ENCODE measurements at places on chromosomes 11 and 22.
A peak's percentile ranks its signal among the peaks of the same experiment; 100 is the strongest.

DNA sequence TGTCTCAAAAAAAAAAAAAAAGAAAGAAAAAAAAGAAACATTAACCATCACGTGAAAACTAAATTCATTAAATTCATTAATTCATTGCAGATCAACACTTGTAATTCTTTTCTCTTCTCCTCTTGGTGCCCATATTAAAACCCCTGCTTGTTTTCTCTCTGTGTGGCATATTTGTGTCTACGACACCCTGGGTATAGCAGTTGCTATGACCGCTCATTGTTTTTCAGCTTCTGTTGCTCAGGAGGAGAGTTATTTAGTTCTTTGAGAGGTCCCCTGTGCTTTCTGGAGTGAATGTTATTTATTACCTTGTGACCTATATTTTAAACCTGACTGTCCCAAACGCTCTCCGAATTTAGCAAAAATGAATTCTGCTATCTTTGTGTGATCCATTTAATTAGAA is 62.3 kb upstream of the CLMP start:
- DNase-seq: no peak

DNA sequence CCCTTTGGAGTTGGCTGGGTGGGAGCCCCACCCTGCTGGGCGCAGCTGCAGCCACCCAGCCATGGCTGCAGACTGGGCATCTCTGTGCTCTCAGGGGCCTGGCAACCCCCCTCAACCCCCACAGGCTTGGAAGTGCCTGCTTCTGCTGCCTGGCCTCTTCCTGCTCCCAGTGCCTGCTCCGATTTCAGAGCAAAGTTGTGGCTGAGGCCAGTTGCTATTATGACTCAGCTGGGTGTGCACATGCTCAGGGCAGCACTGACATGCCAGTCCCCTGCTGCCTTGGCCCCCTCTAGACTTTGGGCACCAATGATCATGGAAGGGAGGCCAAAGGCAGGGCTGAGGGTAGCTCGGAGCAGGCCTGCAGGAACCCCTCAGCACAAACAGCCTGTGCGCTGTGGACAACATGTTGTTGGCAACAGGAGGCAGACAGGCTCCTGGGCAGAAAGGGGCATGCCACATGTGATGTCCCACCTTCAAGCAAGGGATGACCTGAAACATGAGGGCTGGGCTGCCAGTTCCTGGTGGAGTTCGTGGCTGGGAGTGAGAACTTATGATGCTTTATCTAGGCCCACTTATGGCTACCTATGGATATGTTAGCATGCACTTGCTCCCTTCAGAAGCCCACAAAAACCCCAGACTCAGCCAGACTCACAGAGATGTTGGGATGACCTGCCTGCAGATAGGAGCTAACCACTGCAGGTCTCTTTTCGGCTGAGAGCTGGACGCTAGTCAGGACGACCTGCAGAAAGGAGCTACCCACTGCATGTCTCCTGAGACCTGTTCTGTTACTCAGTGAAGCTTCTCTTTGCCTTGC is 96.4 kb upstream of the AMOTL1 start:
- no peak for DNase-seq

- no peak for DNase-seq
Measured at GRCh38 chr11:119117004-119117706, 4.2 kb upstream of the HINFP start.

DNA sequence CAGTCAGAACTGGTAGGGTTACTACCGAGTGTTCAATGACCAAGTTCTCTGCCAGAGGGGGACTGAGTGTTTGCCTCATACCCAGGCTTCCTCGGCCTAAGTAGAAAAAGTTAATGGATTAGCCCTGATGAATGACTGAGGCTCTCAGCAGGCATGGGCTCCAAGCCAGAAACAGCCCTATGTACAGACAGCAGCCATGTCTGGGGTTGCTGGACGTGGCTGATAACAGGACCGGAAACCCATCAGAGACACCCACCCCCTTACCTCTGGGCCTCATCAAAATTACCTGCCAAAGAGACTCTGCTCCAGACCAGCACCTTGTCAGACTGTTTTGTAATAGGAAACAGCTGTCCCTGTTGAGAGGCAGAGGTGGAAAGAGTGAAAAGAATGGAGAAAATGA is 351.4 kb downstream of the ETS1 start:
- DNase-seq: no peak

- no peak for DNase-seq
Measured at GRCh38 chr11:66207816-66208215, 60.6 kb upstream of the RAB1B start.

DNA sequence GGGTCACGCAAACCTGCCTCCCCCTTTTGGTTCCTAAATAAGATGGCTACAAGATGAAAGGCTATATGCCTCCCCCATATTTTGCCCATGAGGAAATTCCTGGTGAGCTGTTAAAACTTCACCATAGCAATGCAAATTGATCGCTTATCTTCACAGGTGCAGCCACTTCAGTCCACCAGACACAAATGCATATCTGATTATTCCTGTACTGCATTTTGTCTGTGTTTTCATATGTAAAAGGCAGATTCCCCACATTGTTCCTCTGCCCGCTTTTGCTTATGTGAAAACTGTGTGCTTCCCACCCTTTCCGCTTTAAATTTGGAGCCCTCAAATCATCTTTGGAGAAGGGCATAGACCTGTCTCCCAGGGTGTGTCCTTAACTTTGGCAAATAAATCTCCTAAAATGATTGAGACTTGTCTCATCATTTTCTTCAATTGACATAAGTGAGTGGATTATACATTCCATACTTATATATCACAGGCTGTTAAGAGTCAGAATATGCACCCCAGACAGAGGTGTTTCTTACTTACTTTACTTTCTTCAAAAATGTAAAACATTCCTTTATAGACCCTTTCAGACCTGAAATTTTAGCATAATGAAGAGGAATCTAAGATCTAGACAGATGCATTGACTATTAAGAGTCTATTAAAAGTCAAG is 116.4 kb downstream of the CASP12 start:
- peak; percentile 6 for DNase-seq

- no peak for DNase-seq
Measured at GRCh38 chr22:32240461-32240860, 14.7 kb downstream of the SLC5A4 start.

Data from RWPE1 (cell line).